Kidney epithelial cell (primary cell): ENCODE measurements at places on chromosomes 13 and 19.

DNA sequence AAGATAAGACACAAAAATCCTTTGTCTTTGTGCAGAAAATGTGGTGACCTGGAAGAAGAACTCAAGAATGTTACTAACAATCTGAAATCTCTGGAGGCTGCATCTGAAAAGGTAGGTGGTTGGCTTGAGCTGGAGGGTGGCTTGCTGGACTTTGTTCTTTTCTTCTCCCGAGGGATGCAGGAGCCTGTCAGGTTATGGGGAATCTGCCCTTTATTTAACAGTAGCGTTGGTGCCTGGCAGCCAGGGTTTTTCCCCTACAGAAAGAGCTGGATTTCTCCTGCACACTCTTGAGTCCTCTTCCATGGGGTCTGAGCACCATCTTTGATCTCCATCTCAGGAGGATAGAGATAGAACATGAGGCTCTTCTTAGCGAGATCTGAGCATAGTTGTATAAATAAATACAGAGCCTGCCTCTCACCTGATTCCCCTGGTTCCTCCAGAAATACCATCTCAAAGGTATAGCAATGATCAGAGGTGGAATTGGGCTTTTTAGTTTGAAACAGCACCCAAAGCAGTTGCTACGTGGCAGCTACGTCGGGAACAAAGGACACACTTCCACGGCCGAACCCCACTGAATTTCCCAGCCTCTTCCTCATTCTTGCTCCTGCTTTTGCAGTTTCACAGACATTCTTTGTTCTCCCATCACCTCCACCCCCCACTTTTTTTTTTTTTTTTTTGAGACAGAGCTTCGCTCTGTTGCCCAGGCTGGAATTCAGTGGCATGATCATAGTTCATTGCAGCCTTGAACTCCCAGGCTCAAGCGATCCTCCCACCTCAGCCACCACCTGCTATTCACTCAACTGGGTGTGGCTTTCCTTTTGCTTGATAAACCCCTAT is 12.9 kb downstream of the TPM4 start:
- no peak for DNase-seq

DNA sequence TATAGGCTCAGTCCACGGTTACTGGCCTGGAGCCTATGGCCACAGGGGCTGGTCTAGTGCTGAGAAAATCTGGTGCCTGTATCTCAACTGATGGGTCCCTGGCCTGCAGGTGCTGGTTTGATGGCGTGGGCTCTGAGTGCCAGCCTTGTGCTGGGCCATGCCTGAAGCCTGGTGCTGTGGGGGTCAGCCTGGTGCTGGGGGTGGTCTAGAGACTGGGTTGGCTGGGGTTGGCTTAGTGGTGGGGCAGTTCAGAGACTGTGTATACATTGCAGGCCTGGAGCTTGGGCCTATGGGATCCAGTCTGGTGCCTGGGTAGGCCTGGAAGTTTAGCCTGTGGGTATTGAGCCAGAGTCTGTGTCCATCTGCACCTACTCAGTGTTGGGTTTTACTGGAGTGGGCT is 36.4 kb downstream of the SLC10A2 start:
- no peak for DNase-seq

- DNase-seq, result no peak
Observed at GRCh38 chr19:4647676-4648644, 8.6 kb downstream of the TNFAIP8L1 start.

DNA sequence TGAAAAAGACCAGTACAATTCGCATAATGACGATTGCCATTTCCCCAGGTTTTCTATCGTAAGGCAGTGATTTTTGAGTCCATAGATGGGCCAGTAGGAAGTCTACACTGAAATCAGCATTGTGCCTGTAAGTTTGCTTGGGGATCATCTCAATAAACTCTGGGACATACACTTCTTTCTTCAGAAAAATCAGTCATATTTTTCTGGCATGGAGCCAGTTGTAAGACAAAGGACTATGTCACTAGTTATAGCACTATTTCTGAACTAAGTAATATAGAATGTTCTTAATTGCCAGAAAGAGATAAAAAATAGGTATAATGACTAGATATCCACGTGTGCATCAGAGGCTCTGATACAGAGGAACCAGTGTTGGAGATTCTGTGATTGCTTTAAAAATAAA is 243.5 kb downstream of the LMO7 start:
- DNase-seq, result no peak

DNA sequence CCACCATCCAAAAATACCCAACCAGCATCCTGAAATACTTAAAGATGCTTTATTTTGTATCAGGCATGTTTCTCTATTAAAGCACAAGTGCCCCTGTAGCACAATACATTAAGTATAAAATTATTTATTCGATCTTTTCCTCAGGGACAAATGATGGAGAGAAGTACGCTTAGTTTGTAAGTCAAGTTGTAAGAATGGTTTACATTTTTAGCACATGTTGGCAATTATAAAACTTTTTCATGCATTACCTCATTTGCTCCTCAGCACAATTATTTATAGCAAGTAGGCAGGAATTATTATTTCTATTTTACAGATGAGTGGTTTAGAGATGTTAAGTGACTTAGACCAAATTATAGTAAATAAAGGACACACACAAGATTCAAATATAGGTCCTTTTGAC is 232.6 kb upstream of the HTR2A start:
- no peak for DNase-seq

DNA sequence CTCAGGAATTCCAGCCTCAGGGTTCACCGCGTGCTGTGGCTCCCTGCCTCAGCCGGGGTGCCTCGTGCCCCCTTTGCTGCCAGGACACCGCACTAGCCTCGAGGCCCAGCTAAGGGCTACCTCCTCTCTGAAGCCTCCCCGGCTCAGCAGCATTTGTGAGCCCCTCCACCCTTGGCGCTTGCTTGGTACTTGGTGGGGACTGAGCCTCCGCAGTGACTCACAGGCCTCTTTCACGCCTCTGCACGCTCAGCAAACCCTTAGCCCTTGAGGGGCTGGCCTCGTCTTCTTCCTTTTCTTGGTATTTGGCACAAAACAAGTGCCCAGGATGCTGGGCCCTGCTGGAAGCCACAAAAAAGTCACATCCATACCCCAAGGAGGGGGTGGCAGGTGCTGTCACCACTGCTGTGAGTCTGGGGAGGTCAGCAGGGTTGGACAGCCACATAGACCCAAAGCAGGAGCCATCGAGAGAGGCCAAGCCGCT is 85.4 kb upstream of the TM9SF2 start:
- no peak for DNase-seq

- no peak for DNase-seq
Observed at GRCh38 chr19:4908781-4909155, 533 bp upstream of the UHRF1 start.
